MV-4-11 (cell line): ENCODE measurements at places on chromosomes 13 and 19.

GRCh38 chr13:94224670-94225069 lies 254.8 kb downstream of the DCT start:
- no peak for DNase-seq

DNA sequence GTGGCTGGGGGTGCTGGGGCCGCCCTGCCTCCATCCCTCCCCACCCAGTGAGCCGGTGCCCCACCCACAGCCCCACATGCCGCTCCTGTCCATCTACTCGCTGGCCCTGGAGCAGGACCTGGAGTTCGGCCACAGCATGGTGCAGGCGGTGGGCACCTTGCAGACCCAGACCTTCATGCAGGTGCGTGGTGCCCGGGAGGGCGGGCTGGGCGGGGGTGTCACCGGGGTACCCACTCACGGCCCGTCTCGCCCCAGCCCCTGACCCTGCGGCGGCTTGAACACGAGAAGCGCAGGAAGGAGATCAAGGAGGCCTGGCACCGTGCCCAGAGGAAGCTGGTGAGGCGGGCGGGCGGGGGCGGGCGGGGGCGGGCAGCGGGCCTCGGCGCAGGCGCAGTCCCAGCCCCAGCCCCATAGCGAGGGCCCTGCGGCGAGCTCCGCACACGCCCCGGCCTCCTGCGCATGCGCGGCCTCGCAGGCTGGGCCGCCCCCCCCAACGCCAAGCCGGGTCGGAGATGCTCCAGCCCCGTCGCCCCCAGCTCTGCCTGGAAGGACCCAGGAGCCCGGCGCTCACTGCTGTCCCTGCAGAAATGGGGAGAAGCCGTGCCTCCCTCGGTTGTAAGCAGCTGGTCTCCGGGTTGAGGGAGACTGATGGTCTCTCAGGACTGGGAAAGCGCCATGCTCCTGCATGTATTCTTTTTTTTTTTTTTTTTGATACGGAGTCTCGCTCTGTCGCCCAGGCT lies 7.7 kb downstream of the ARHGAP45 start:
- DNase-seq = peak; percentile 83

DNA sequence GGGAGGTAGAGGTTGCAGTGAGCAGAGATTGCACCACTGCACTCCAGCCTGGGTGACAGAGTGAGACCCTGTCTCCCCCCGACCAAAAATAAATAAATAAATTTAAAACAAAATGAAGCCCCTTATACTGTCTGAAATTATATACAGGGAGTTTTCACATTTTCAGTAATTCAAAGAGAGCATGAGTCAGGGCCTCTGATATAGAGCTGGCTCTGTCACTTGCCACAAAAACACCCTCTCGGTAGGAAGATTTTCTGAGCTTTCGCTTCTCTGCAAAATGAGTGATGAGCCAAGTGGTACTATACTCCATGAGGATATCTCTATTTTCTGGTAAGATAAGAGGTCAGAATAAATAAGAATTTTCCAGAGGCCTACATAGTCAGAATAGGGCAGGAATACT lies 462.9 kb downstream of the COG6 start:
- DNase-seq = no peak

DNA sequence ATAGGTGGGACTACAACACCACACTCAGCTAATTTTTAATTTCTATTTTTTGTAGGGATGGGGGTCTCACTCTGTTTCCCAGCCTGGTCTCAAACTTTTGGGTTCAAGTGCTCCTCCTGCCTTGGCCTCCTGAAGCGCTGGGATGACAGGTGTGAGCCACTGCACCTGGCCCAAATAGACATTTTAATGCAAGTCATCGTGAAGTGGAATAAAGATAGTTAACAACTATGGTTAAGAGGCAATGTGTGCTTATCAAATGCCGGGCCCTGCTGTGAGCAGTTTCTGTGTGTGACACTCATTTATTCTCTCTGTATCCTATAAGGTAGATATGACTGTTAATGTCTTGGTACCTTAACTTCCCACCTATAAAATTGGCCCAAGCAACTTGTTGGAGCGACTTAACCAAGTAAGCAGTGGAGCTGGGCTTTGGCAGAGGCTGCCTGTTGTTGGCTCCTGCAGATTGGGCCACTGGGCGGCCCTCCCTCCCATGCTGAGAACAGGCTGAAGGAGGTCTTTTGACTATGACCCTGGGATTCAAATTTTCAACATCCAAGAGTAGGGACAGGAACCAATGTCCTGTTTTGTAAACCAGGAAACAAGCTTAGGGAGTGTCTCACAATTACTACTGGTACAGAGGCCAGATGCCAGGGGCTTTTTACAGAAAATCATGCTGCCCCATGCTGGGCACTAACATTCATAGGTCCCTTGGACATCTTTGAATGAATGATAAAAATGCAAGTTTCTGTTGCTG lies 450.7 kb downstream of the TSHZ3 start:
- DNase-seq = no peak

- DNase-seq = no peak
Observed at GRCh38 chr19:36436531-36436930, 18.1 kb upstream of the ZFP82 start.

DNA sequence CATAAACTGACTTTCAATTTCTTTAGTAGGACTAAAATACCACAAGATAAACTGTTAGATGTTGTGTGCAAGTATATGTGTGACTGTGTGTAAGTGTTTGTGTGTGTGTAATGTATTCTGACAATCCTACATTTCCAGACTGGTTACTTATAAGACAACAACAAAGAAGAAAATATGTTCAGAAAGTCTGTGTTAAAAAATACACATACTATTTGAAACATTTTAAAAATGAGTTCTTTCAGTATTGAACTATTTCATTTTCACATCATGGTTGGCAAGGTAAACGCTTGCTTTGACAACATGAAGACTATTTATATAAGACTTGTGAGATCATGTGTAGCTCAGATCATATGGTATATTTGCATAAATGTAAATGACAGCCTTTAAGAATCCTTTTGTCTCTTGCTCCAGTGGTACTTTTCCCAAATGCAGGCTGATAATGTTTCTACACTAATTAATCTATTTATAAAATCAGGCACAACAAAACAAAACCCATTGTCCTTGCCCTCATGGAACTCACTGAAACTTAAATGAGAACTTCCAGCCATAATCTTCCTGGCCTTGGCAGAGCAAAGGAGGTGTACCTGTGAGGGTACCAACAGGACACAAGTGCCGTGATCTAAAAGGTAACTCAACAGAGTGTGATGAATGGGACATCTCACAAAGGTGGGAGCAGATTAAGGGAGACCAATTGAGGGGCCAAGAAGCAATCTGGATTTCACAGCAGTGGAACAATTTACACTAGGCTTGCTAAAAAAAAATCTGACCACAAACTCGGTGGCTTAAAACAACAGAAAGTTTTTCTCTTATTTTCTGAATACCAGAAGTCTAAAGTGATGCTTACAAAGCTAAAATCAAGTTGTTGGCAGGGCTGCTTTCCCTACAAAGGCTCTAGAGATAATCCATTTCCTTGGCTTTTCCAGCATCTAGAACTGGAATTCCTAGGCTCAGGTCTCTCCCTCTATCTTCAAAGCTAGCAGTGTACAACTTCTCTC lies 349.0 kb downstream of the TBC1D4 start:
- DNase-seq = no peak

- DNase-seq = no peak
Observed at GRCh38 chr13:29939158-29939557, 88.7 kb upstream of the UBL3 start.

GRCh38 chr13:110137680-110138009 lies 169.3 kb downstream of the COL4A1 start:
- DNase-seq = no peak

- no peak for DNase-seq
Observed at GRCh38 chr13:38223089-38223488, 126.6 kb upstream of the UFM1 start.

DNA sequence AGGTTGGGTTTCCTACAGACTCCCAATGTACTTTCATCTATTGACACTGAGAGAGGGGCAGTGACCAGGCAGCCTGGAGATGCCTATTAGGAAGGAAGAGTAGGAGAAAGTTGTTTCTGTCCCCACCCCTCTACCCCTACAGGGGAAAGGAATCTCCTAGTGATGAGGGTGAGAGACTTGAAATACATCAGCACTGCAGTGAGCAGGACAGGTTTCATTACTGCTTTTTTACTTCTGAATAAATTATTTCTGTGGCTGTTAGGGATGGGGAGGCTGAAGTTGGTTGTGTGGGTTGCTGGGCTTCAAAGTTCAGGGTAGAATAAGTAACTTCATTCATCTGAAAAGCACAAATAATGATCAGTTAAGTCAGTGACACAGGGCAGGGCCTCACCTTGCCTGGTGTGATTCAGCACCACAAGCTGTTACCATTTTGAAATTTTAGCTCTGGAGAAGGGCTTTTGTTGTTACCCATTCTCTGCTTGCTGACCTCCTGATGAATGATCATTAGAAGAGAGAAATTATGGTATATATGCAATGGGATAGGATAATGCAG lies 19.3 kb downstream of the CEACAM1 start:
- DNase-seq = no peak

DNA sequence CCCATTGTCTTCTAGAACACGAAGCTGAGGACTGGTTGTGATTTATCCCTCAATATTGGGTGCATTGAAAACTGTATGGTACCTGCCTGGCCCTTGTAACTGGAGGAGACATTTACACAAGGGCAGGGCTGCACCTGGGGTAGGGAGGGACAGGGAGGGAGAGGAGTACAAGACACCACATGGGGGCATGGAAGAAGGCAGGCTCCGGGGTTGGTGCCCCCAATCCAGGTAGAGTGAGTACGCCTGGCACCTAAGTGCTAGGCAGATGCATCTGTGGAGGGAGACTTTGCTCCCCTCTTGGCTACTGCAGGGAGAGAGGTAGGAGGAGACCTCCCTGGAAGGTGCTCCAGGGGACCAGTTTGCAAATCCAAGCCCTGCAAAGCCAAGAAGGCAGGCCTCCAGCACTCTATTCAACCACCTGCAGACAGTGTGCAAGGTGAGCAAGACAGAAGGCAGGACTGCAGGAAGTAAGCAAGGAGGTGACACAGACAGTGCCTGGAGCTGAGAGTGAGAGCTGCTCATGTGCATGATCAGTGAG lies 19.4 kb upstream of the UQCRFS1 start:
- DNase-seq = no peak

GRCh38 chr13:99398916-99399622 lies 91.9 kb upstream of the GPR183 start:
- no peak for DNase-seq

DNA sequence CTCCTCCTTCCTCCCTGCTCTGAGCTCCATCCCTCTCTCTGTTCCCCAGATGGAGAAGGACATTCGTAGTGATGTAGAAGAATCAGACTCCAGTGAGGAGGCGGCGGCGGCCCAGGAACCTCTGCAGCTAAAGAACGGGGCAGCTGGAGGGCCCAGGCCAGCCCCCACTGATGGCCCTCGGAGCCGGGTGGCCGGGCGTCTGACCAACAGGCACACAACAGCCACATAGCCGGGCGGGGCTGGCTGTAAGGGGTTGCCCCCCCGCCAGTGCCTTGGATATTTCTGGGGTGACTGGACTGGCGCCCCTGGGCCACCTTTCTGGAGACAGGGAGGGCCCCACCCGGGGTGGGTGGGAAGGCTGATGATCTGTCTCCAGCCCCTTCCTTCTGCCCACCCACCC lies 46.3 kb downstream of the CD320 start:
- no peak for DNase-seq

DNA sequence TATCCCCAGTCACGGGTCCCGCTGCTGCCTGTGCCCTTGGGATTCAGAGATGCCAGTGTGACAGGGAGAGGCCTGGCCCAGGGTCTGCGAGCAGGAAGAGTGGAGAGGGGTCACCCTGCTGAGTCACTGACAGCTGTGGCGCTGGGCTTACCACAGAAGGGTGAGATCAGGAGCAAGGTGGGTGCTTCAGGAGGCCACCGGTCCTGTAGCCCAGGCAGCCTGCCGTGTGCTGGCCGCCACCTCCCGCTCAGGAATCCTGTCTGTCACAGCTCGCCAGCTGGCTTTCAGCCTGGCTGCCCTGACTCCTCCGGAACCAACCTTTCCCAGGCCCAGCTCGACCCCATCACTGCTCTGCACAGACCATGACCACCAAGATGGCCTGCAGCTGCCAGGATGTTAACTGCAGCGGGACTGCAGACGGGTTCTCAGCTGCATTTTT lies 25.3 kb downstream of the NAXD start:
- DNase-seq = no peak

DNA sequence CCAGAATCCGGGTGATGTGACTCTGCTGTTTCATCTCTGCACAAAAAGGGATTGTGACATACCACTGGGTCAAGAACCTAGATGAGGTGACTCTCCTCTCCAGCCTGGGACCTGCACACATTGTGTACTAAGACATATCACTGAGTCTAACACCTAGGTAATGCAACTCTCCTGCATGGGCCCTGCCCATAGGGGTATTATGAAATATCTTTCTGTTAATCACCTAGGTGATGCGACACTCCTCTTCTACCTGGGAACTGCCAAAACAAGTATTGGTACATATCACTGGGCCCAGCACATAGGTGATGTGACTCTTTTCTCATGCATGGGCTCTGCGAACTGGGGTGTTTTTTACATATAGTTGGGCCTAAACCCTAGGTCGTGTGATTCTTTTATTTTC lies 35.5 kb upstream of the ZNF254 start:
- DNase-seq = no peak

GRCh38 chr19:30070198-30070967 lies 128.3 kb downstream of the URI1 start:
- DNase-seq = no peak

DNA sequence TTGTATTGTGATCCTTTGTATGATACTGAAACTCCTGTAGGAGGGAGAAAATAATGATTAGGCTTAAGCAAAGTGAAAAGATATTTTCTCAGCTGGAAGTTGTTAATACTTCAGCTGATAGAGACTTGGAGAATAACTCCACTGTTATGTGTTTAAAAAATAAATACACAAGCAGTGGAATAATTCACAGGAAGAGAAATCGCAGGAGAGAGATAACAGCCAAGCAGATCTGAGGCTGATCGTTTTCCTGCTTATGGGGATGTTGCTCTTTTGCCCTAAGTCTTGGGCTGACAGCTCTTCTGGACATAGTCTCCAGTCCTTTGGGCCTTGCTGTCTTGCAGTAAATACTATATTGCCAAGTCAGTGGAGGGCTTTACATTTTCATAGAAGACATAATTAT lies 93.3 kb downstream of the OLFM4 start:
- DNase-seq = no peak

- no peak for DNase-seq
Observed at GRCh38 chr13:82501834-82502233, 1380.4 kb downstream of the SLITRK1 start.

- peak; percentile 69 for DNase-seq
Observed at GRCh38 chr19:10699650-10700335, 1.4 kb upstream of the QTRT1 start.

GRCh38 chr13:47112205-47112902 lies 215.5 kb upstream of the HTR2A start:
- no peak for DNase-seq

- DNase-seq = peak; percentile 1
Observed at GRCh38 chr13:75687150-75687763, 51.1 kb downstream of the LMO7 start.
